Stimulated activated CD8-positive, alpha-beta memory T cell treated with anti-CD3 and anti-CD28 coated beads, Interleukin-7, amount 100 ng/mL, for 48 hours (primary cell): ENCODE measurements at places on chromosomes 6 and 20.
A peak's percentile ranks its signal among the peaks of the same experiment; 100 is the strongest.

- no peak for DNase-seq
These were observed 659.4 kb downstream of the RFPL4B start for GRCh38 chr6:113006494-113006893.

DNA sequence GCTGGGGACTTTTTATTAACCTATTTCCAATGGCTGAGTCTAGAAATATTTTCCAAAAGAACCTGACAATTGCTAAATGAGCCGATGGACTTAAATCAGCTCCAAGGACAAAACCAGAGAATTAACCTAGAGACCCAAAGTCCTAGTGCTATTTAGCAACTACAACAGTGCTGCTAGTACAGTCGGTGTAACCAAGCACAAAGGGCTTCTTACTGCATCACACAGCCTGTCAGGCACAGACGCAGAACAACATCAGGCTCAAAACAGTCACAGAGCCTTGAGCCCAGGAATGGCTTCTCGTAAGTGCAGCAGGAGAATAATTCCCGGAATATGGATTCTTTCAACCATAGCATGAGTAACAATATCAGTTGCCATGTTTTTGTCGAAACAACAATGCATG lies 70.0 kb downstream of the GFOD1 start:
- DNase-seq: no peak

DNA sequence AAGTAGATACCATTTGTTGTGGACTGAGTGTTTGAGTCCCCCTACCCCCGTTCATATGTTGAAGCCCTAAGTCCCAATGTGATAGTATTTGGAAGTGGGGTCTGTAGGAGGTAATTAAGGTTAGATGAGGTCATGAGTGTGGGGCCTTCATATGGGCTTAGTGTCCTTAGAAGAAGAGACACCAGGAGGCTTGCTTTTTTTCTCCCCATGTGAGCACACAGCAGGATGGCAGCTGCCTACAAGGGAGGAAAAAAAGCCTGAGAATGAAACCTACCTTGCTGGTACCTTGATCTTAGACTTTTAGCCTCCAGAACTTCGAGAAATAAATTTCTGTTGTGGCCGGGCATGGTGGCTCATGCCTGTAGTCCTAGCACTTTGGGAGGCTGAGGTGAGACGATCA lies 67.9 kb upstream of the TULP4 start:
- no peak for DNase-seq

- DNase-seq: no peak
These were observed 158.8 kb downstream of the NKAIN2 start for GRCh38 chr6:123962508-123962907.

DNA sequence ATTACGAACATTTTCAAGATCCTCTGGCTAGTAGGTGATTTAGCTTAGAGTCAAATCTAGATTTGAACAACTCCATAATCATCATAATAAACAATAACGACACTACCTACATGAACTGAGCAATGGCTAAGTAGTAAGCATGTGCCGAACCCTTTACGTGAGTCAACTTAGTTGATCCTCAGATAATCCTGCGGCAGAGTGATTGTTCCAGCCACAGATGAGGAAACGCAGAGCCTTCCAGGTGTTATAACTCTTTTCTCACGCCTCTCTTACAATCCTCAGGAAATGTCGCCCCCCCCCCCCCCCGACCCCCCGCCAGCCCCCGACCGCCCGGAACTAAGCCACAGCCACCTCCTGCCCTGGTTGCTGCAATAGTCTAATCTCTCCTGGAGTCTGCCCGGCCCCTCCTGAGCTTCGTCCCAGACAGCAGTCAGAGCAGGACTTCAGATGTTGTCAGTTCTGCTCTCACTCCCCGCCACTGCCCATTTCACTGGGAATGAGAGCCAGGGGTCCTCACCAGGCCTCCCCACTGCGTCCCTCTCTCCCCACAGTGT lies 141.5 kb upstream of the AGPAT4 start:
- DNase-seq: no peak

- no peak for DNase-seq
These were observed 291.8 kb downstream of the FOXC1 start for GRCh38 chr6:1901556-1901955.

DNA sequence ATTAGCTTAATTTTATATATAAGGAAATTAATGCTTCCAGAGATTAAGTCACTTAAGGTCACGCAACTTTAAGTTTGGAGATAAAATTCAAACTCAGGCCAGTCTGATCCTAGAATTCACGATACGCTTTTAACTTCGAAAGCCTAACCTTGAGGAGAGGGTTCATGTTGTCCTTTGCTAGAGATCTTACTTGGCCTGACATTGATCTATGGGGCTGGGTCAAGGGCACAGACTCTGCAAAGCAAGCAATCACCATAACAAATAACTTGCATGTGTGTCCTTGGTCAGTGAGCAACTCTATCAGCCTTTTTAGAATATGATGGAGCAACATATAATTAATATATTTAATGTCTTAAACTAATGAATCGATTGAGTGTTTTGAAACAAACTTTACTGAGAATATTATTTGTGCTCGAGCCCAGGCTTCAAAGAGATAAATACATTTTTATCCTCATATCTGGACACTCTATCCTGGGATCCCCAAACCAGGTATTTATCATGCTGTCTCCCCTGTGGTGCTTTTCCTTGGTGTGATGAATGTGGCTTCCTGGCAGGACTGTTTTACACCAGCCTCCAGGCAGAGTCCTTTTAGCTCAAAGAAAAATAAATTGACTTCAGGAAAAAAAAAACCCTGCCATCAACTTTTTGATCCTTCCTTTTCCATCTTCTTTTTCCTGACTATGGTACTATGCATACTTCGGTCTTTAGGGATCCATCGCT lies 29.1 kb downstream of the RPS12 start:
- no peak for DNase-seq

DNA sequence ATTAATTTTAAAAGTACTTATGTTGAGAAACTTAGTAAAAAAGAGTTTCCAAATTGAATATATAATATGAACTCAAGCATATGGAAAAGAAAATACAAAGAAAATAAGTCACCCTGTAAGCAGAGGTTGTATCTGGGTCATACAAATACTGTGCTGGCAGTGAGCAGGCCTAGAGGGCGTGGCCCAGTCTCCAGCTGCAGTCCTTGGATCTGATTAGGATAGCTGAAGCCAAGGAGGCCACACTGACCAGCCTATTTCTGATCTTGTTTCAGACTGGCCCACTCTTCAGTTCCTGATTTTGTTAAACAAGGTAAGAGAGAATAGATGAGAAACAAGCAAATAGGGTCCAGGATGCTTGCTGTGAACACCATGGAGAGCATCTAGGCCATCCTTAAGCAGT lies 228.8 kb downstream of the EPM2A start:
- no peak for DNase-seq

GRCh38 chr6:93182938-93183479 lies 236.3 kb downstream of the EPHA7 start:
- no peak for DNase-seq

GRCh38 chr6:153511896-153512496 lies 380.9 kb upstream of the RGS17 start:
- DNase-seq: no peak

- no peak for DNase-seq
These were observed 117.6 kb downstream of the PERP start for GRCh38 chr6:137989664-137990063.

DNA sequence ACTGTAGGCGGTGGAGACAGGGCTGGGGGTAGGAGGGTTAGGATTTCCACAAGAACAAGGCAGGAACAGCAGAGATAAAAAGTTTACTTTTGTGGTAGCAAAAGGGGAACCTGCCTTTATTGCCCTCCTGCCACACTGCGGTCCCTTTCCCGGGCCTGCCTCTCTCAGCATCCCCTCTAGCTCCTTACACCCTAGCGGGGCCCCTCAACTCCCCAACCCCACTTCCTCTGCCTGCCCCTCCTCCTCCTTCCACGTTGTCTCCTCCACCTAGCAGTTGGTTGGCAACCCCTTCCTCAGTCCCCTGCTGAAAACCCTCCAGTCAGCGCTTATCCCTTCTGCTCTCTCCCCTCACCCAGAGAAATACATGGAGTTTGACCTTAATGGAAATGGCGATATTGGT lies 714 bp downstream of the AIF1 start:
- no peak for DNase-seq

GRCh38 chr20:42191140-42191860 lies 573.1 kb upstream of the CHD6 start:
- DNase-seq: no peak

- DNase-seq: no peak
These were observed 46.1 kb downstream of the TBX18 start for GRCh38 chr6:84718038-84718955.

- DNase-seq: no peak
These were observed 45.0 kb downstream of the ADNP start for GRCh38 chr20:50886184-50886790.

- DNase-seq: peak; percentile 17
These were observed 1.1 kb downstream of the ABRACL start for GRCh38 chr6:139029470-139030227.

GRCh38 chr20:17985388-17986018 lies 16.7 kb downstream of the MGME1 start:
- DNase-seq: no peak

DNA sequence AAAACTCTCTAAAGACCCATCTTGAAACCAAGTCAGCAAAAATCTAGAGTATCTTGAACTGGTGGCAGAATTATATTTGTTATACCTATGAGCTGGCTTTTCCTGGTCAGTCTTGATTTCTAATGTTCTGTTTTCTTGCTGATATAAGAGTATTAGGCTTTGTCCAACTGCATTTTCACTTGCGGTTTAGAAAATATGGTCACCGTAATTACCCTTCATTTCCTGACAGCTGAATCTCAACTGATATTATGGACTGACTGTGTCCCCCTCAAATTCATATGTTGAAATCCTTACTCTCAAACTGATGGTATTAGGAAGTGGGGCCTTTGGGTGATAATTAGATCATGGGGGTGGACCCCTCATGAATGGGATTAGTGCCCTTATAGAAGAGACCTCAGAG lies 72.1 kb downstream of the TXLNB start:
- DNase-seq: no peak

DNA sequence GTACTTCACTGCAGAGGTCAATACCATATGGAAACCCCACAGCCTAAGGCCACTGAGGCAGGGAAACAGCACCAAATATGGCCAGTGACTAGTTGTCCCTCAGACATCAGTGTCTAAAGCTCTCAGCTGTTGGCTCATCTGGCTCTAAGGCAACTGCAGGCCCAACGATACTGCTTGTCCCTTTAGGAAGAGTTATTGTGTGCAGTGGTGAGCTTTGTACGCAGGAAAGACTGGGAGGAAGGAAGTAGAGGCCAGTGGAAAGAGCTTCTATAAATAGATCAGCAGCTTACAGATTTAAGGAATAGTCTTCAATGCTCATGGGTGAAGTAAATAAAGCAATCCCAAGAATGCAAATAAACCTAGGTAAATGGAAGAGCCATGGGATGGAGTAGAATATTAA lies 29.3 kb downstream of the DNAAF9 start:
- DNase-seq: no peak

- no peak for DNase-seq
These were observed 176.7 kb upstream of the BTBD3 start for GRCh38 chr20:11740975-11741374.

GRCh38 chr6:143368426-143368825 lies 82.1 kb downstream of the ADAT2 start:
- no peak for DNase-seq

DNA sequence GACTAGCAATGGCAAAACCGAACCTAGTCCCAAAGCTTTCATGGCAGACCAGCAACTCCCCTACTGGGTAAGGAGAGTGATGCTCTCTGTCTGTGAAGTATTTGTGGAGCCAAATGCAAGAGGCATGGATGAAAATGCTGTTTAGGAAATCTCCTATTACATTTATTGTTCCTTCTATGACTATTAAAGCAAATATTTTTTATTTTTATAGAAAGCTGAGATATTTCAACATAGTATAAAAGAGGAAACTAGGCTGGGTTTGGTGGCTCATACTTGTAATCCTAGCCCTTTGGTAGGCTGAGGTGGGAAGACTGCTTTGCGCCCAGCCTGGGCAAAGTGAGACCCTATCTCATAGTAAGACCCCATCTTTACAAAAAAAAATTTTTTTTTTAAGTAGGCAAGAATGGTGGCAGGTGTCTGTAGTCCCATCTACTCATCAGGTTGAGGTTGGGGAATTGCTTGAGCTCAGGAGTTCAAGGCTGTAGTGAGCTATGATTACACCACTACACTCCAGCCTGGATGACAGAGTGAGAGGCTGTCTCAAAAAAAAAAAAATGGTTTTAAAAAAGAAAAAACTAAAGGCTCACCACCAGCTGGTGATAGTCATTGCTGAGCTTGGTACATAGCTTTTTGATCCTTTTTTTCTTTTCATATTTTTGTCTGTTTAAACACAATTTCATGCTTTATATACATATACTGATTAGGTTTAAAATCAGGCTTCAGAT lies 11.3 kb downstream of the KDM1B start:
- no peak for DNase-seq

- DNase-seq: no peak
These were observed 79.9 kb downstream of the PREX1 start for GRCh38 chr20:48747840-48748414.

- no peak for DNase-seq
These were observed 113.7 kb downstream of the UBE3D start for GRCh38 chr6:82951935-82952334.

- no peak for DNase-seq
These were observed 29.6 kb downstream of the PRKN start for GRCh38 chr6:162697872-162698403.

- DNase-seq: no peak
These were observed 97.8 kb downstream of the GMPR start for GRCh38 chr6:16336056-16336818.

DNA sequence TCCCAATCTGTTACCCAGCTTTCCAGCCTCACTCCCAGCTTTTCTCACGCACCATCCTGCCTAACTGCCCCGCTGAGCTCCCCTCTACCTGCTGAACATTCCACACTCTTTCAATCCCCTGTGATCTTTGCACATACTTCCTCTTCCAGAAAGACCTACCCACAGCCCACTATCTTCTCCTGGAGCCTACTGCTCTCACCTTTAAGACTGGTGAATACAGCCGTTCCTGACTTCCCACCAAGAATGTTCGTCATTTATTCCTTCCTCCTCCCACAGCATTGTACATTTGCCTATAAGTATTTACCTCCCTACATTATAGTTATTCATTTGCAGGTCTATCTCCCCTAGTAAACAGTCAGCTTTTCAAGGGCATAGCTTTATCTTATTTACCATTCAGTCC lies 61.9 kb upstream of the MBOAT1 start:
- DNase-seq: no peak
